ENCODE measurements at places on chromosomes 1 and 21.

DNA sequence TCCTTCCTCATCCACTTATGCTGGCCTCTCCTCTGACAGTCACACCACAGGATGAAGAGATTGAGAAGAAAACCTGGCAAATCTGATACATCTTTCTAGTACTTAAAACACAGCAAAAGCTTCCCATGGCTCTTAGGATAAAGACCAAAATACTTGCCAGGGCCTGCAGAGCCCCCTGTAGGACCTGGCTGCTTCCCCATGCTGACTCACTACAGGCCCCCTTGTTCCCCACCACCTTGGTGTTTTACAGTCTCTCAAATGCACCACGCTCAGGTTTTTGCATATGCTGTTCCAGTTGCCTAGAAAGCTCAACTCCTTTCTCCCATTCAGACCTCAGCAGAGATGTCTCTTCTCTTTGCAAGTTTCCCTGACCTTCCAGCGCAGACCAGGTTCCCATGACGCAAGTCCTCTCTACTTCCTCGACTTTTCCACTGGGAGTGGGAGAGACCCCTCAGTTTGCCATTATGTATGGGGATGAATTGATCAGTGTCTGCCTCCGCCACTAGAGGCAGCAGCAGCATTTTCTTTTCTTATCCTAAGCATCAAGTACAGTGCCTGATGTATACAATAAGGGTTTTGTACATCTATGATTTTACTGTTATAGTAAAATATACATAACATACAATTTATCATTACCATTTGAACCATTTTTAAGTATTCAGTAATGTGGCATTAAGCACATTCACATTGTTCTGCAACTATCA lies 113.8 kb upstream of the C8B start:
- DNase-seq: no peak

DNA sequence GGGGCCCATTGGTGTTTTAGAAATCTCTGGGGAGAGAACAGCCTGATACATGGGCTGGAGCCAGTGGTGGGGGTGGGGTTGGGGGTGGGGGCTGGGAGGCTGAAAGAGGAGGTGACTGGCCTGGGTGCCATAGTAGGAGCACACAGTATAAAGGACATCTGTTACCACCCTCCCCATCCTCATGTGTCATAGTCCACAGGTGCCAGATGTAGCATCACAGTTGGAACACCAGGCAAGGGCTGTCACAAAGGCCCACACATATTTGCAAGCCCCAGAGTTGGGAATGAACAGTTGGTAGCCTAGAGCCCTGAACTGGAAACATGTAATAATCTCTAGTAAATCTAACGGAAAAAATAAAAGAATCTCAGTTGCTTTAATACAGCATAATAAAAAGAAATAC lies 55.1 kb upstream of the CR2 start:
- DNase-seq: no peak

- DNase-seq: no peak
Measured at GRCh38 chr21:42621819-42622177, 31.6 kb upstream of the PDE9A start.

DNA sequence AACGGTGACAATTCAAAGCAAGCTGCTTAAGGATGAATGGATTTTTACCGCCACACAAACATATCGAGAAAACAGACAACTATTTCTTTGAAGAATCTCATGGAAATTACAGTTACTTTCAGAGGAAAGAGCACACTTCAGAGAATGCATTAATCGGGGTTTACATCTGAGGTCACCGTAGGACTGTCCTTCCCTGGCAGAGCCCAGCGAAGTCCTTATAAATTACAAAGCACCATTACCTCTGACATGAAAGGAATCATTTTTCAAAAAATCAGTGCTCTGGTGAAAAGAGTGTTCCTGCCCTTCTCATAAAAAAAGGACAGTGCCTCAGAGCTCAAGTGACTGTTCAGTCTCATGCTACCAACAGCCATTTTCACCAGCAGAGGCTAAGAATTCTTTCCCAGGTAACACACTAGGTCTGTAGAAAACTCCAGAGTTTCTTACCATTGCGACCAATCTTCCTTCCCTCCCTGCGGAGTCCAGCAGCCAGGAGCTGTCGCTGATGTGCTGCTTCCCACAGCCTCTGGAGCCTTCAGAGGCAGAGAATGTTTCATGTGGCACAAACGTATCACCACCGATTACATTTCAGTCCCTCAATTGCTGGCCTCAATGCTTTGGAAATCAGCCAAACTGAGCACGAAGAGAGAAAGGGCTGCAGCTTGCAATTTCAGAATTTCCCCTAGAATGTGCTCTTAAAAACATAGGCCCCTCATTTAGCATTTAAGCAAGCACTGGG lies 75.4 kb downstream of the PLD5 start:
- no peak for DNase-seq

GRCh38 chr1:109164538-109164937 lies 49.2 kb upstream of the SARS1 start:
- DNase-seq: no peak

DNA sequence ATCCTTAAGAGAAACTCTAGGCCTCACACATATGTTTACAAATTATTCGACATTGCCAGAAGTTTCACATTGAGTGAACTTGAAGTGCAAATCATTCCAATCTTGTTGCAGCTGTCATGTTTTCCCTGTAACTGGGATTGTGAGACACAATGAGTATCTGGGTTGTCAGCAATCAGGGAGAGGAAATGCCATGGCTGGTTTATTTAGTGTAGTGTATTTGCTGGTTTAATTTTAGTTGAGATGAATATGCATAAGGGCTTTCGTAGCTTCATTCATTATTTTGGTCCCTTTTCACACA lies 54.2 kb upstream of the USP1 start:
- no peak for DNase-seq

- no peak for DNase-seq
Measured at GRCh38 chr1:78005755-78006154, 1.0 kb downstream of the DNAJB4 start.

DNA sequence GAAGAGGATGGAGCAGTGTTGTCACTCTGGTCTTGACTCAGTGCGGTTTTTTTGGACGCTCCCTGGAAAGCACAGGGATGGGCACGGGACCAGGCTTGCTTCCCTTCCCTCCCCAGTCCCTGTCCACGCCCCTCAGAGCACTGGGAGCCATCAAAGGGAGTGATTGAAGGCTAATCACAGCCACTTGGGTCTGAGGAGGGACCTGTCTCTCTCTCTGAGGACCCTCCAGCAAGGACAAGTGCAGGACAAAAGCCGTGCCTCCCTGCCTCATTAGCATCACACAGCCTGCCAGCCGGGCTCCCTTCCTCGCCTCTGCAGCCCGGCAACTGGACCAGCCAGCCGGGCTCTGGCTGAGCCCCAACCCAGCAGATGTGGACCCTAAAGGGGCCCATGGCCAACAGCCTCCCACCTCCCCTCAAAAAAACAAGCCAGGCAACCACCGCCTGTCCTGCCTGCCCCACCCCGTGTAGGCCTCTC lies 18.6 kb upstream of the PDZK1IP1 start:
- DNase-seq: no peak

DNA sequence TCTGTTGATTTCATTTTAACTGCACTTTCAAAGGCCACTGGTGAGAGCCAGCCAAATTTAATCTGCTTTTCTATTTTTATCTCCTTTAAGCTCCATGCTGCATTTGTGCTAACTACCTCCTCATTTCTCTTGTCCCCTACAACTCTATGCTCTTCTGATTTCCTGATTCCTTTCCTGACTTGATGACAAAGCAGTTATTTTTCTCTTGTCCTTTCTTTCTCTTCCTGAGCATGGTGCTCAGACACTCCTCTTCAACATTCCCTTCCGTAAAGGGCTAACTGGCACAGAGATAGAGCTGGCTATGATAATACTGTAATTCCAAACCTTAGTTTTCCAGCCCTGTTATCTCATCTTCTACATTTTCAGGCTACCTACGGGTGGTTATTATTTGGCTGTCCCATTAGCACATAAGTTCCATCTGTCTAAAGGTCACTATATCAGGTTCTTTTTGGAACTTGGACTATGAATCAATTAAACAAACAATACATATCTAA lies 6.8 kb upstream of the BCAS2 start:
- no peak for DNase-seq

GRCh38 chr21:44972301-44972814 lies 32.5 kb downstream of the SLX9 start:
- no peak for DNase-seq

DNA sequence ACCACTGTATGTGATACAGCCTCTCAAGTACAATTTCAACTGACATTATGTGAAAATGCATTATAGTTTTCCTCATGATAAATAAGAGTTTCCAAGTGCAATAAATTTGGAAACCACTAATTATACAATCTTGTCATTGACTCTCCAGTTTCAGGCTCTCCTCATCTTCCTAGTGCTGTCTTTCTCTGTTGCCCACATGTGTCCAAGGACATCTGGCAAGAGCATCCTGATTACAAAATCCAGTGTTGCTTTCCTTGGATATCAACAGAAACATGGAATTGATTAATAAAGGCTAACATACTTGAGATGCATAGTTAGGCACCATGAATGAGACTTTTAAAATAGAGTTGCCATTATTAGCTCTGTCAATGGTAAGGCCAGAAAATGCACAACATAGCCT lies 15.6 kb upstream of the MAP10 start:
- no peak for DNase-seq
